ENCODE measurements at places on chromosomes 7 and 10. TPM values are rescaled to one million over a fixed set of nuclear protein-coding genes. Genes with fewer than 3 reads are reported as not detected.

Gene SPDYE6
- total RNA-seq, result not detected

Gene NPC1L1
- under 0.01 TPM for total RNA-seq

Gene SPDYE1
- not detected for total RNA-seq

Gene SMKR1
- total RNA-seq, result 2.4 TPM

Gene CALHM3
- not detected for total RNA-seq

Gene AKR1C4
- total RNA-seq, result not detected

Gene ZPBP
- not detected for total RNA-seq

Gene GSTO2
- 6.5 TPM for total RNA-seq

Measured in nasal cavity respiratory epithelium epithelial cell of viscerocranial mucosa (primary cell).